ENCODE measurements at places on chromosomes 4 and X.

- DNase-seq = no peak
Observed at GRCh38 chr4:186727977-186728519, 4.4 kb upstream of the FAT1 start.

GRCh38 chr4:36244257-36245082 lies at the start of gene ARAP2:
Gene ARAP2 (minus strand): TSS chr4:36244514. CDS start chr4:36229486, 15,028 bp downstream.
- peak; percentile 21 for DNase-seq

DNA sequence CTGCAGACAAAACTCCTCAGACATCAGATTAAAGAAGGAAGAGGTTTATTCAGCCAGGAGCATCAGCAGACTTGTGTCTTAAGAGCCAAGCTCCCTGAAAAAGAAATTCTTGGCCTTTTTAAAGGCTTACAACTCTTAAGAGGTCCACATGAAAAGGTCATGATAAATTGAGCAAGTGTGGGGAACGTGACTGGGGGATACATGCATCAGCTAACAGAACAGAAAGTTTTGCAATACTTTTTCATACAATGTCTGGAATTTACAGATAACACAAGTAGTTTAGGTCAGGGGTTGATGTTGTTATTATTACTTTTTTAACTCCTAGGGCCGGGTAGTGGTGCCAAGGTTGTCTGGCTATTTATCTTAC lies 55.6 kb upstream of the RBMX start:
- no peak for DNase-seq

- DNase-seq = no peak
Observed at GRCh38 chr4:76036855-76037254, 985 bp upstream of the CXCL11 start.

DNA sequence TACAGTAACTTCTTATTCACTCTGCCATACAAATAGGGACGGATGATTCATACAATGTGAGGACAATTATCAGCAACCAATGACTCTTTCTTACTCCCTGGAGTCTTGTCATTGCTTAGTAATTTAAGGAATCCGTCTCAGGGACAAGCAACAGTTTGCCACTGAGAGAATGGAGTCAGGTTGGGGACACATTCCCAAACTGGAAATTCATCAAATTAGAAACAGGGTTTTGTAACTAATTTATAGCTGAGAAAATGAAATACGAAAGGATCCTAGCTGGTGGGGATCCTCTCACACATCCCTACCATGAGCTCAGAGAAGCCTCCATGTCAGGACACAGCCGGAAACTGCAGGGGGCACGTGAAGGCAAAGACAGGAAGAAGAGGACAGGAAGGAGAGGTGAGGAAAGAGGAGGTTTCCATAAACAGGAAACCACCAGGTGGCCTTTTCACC lies 50.4 kb upstream of the KDR start:
- DNase-seq = no peak

DNA sequence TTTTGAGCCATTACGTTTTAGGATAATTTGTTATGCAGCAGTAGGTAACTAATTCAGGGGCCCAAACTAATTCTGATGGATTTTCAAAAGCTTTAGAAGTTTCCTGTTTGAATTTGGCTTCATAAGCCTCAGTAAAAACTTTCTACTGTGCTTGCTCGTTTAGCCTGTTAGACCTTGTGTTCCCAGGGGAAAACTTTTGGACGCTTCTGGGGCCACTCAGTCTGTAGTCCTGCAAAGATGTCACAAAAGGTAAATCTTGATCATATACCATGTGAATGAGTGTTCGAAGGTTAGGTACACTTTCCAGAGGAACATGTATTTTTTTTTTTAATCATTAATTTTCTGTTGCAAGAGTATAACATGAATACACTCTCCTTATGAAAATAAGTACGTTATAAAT lies 70.7 kb downstream of the SUPT20HL2 start:
- no peak for DNase-seq

GRCh38 chrX:35841872-35842271 lies 43.7 kb downstream of the MAGEB16 start:
- no peak for DNase-seq

DNA sequence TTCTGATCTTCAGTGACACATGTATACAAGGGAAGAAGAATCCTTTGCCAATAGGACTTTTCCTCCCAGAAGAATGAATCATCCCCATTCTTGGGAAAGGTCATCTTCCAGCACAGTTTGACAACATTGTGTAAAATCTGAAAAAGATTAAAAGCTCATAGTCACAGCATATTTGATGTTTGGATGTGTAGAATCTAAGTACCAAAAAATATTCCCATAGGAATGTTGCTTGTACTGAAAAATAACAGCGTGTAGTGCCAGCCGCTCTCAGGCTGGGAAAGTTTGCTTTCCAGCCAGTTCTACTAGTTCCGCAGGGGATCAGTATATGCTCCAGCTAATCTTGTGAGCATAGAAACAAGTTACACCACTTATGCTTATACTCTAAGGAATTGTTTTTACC lies 74.7 kb upstream of the IL13RA1 start:
- no peak for DNase-seq

- no peak for DNase-seq
Observed at GRCh38 chr4:83207497-83208101, 77.0 kb downstream of the COQ2 start.

DNA sequence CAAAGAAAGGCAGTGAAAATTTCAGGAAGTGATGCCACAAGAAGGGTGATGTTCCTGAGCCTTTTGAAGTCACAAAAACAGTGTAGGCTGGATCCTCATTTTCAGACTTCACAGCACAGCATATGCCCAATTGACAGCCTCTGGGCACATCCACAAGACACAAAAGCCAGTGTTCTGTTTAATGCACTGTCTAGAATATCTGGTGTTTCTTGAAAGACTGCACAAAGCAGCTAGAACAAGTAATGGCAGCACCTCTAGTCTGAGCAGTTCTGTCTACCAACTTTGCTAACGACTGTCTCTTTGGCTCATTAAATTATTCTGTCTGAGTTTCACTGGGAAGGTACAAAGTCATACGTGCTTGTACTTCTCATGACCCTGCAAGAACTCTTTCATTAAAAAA lies 417.1 kb upstream of the GALNT7 start:
- DNase-seq = no peak

DNA sequence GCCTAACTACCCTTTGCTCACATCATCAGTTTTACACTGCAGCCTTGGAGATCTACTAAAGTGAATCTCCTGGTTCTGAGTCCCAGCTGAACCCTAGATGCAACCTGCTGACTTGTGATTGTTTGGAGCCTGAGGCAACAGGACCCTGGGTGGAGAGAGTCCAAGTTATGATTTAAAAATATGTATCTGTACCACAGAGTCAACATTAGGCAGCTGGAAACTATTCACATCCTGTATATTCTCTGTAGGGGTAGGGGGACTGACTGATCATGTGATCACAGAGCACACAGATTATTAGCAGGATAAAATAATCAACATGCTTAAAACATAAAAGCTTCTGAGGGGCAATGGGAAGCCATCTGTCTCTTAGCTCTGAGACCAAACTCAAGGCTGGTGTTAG lies 52.1 kb downstream of the CT47B1 start:
- DNase-seq = no peak

GRCh38 chr4:113971706-113972360 lies 7.6 kb downstream of the ARSJ start:
- no peak for DNase-seq

- no peak for DNase-seq
Observed at GRCh38 chr4:155012469-155012868, 196.0 kb upstream of the NPY2R start.
